ENCODE measurements at places on chromosomes 5 and 9.

DNA sequence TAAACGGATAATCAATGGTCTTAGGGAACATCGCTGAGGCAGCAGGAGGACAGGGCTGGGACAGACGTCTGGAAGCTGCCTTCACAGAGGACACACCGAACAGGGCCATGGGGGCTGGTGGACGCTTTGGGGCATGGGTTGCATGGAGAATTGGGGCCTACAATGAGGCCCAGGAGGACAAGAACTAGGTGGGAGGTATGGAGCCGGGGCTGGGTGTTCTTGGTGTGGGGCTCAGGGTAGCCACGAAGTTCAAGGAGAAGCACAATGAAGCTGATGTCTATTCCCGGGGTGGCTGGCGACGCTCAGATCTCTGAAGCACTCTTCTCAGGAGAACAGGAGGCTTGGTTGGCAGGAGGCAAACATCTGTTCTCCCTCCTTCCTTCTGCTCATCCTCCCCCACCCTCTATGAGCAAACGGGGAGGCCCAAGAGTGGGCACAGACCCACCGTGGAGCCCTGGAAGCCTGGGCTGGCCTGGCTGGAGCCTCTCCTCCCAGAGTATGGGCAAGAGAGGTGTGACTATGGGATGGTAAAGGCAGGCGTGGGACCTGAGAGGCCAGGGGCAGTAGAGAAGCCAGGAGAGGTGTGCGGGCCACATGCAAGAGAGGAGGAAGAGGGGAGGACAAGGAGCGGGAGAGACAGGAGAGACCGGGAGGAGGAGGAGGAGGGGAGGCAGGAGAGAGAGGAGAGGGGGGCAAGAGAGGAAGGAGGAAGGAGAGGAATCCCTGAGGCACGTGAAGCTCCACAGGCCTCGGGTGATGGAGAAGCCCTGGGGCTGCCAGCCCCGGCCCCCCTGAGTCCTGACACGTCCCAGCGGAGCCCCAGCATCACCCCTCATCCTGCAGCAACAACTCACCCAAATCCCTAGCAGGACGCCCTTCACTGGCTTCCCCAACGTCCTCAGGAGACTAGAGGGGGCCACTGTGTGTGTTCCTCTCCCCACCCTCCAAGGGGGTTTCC lies 159.1 kb downstream of the OLFM1 start:
- DNase-seq: no peak

DNA sequence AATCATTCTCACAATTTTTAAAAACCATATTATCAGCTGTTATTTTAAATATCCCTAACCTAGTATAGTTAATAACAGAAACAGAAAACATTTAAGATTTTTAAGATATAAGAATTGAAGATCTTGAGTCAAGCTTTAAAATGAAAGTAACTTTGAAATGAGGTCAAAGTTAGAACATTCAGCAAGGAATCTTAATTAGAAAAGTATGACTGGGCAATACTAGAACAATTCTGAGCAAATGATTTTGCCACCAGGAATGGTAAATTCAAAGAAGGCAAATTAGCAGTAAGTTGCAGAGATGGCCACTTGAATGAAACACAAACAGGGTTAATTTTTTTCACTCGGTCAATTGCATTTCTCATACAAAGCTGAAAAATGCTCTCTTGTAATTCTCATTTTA lies 117.9 kb downstream of the NXNL2 start:
- no peak for DNase-seq

- DNase-seq: no peak
Measured at GRCh38 chr9:99326917-99327189, 104.8 kb downstream of the SEC61B start.

DNA sequence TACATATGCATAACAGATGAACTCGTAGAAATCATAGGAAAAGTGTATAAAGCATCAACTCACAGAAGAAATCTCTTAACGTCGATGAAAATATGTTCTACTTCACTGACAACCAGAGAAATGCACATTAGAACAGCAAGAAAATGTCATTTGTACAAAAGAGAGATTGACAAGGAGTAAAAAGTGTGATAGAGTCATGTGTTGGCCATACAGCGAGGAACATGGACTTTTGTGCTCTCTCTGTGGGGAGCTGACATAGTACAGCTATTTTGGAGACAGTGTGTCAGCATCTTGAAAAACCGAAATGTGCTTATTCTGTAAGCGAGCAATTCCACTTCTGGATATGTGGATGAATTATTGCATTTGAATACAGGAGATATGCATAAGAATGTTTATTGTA lies 477.9 kb downstream of the ICE1 start:
- no peak for DNase-seq

- no peak for DNase-seq
Measured at GRCh38 chr9:70352802-70353201, 61.7 kb downstream of the KLF9 start.

- DNase-seq: no peak
Measured at GRCh38 chr5:141641634-141642267, 5.0 kb downstream of the RELL2 start.

DNA sequence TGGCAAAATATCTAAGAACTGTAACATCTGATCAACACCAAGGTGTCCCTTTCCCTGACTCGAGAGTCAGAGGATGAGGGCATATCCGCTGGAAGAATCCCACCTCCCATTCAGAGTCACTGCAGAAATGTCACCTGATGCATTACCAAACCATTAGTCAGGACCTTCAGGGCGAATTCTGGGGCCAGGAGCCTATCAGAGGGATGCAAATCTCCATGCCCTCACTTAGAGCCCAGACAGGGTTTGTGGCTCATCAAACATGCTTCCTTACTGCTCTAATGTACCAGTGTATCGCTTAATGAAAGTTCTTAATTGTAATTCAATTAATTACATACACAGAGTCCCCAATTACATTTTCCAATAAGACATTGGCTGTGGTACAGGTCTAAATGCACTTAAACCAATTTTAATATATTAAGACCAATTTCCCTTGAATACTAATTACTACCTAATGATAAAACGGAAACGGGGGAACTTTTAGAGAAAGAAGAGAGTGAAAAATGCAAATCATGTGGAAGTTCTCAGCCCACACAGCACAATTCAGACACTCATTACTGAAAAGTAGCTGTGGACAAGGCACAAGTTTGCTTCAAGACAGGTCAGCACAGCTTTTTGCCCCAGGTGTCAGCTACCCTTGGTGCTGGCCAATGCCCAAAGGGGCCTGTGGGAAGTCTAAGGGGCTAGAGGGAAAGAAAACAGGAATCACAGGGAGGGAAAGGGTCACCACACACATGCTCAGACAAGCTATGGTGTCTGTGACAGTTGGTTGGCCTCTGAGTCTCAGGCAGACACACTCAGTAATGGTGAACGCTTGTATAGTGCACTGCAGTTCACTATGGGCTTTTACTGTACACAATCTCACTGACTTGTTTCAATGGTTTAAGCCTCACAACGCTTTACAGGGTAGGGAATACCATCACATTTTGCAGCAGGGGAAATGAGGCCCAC lies 211.6 kb downstream of the MAPKAP1 start:
- DNase-seq: no peak

DNA sequence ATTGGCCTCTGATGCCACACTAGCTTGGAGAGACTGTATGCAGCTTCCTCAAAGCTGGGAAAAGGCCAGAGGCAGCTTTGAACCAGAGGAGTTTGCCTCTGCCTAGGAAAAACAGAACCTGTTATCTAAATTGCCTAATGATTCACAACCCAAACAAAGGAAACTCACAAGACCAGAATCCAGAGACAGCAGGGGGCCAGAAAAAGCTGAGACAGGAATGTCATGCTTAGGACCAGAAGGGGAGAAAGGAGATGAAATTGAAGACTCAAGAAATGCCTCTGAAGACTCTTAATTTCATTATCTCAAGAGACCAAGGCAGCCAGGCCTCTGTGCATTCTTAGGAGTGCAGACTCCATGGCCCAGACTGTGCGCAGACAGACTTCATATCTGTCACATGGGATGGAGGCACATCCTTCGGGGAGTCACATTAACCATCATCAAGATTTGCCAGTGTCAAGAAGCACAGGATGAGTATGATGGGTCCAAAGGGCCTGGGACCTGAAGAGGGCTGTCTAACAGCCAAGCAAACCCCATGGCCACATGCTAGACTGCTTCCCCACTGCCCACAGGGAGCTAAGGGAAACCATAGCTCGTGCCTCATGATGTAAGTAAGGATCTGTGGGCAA lies 57.3 kb downstream of the ARSB start:
- peak; percentile 3 for DNase-seq

DNA sequence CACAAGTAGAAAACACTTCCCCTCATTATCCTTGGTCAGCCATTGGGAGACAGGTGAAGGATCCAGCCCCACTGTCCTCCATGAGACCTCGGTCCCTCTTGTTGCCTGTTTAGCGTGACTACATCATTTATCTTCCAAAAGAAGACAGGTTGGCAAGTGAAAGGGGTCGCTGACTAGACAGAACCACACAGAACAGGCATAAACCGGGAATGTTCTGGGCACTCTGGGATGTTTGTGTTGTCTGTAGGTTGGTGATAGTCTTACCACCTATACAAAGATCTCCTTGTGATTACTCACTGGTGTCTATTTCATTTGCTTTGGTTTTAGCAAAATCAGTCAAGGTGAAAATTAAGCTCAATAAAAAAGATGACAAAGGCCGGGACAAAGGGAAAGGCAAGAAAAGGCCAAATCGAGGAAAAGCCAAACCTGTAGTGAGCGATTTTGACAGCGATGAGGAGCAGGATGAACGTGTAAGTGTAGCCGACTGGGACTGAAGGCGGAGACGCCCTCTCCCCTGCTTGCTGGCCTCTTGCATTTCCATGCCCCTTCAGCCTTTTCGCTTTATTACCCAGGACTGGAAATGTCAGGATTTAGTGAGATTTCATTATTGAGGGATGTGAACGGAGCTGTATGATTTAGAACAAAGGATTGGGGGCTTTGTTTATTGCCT lies 175.9 kb downstream of the SMARCA2 start:
- no peak for DNase-seq

- no peak for DNase-seq
Measured at GRCh38 chr5:115894342-115894741, 52.6 kb downstream of the AP3S1 start.

DNA sequence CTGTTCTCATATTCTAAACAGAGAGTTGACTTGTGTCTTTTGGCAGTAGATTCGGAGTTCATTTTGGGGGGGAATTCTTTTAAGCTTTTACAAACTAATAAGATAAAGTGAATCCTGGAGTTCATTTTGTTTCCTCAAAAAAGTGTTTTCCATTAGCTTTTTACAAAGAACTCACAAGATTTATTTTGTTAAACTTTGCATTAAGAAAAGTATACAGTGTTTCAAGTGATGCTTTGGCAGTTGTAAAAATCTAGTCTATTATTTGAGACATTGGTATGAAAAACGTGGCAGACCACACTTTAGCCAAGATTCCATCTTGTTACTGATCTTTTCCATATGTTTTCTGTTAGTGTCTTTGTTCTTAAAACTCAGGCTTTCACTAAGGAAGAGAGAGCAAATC lies 1.2 kb upstream of the OMD start:
- no peak for DNase-seq

GRCh38 chr5:146703499-146703898 lies 175.1 kb downstream of the PPP2R2B start:
- DNase-seq: no peak

DNA sequence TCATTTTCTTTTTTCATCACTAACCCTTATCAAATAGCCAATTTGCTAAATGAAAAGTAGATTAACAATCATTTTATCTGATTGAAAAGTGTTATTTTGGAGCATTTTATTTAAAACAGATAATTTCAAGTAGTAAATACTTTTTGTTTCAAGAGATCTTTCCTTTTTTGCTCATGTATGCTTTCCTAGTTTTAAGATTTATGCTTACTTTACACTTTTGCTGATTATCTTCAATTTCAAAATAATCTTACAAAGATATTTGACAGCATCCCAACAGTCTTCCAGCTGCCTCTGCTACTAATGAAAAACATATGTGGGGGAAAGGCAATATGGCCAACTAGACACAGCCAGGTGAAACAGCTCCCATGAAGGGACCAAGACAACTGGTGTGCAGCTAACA lies 1027.3 kb upstream of the CDH9 start:
- DNase-seq: no peak

DNA sequence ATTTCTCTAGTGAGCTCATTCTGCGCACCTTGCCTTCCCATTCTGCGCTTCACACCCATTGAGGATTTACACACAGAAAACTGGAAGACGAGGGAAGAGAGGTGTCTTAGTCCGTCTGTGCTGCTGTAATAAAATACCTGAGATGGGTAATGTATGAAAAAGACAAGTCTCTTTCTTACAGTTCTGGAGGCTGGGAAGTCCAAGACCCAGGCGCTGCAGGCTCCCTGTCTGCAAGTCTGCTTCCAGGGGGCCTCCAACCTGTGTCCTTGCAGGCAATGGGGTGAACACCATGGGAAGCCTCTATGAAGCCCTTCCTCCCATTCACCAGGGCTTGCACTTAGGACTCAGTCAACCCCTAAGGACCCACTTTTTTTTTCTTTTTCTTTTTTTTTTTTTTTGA lies 245.0 kb downstream of the AUH start:
- no peak for DNase-seq

- DNase-seq: no peak
Measured at GRCh38 chr5:68370196-68370595, 154.6 kb downstream of the PIK3R1 start.

- no peak for DNase-seq
Measured at GRCh38 chr9:94554078-94554438, 825 bp upstream of the PCAT7 start.

GRCh38 chr9:1331546-1332038 lies 281.4 kb downstream of the DMRT2 start:
- DNase-seq: no peak

DNA sequence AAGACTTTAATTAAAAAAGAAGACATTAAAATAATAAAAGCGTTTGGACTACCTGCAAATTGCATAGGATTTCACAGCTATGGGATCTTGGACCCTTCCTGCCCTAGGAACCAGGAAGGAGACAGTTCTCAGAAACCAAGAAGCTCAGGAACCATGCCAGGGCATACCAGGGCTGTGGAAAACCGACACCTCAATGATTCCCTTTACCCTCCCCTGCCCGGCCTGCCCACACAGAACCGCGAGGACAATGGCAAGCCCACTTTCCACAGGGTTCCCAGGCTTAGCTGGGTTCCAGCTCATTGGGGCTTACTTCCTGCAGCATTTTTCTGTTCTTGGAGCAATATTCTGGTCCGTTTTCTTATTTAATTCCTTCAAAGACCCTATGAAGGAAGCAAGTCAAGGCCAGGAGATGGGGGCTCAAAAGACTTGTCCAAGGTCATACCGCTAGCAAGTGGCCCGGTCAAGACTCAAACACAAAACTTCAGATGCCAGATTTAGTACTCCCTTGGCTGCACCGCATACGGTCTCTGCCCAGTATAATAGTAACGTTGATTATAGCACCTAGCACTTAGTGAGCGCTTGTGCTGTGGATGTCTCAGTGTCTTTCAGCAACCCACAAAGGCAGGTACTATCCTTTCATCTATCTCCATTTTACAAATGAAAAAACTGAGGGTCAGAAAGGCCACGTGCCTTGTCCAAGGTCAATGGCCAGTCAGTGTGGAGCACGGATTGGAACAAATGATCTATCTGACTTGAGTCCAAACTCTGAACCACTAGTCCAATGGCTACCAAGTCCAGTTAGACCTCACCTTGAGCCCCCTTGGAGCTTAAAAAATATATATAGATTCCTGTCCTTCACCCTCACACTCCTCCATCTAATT lies 6.8 kb downstream of the FAT2 start:
- DNase-seq: no peak

- no peak for DNase-seq
Measured at GRCh38 chr9:106312906-106313305, 550.1 kb upstream of the ZNF462 start.

GRCh38 chr5:57499262-57500050 lies 16.8 kb upstream of the ACTBL2 start:
- DNase-seq: peak; percentile 48

Data from NCI-H1417 (cell line).